ENCODE measurements at places on chromosomes 1 and 21.

DNA sequence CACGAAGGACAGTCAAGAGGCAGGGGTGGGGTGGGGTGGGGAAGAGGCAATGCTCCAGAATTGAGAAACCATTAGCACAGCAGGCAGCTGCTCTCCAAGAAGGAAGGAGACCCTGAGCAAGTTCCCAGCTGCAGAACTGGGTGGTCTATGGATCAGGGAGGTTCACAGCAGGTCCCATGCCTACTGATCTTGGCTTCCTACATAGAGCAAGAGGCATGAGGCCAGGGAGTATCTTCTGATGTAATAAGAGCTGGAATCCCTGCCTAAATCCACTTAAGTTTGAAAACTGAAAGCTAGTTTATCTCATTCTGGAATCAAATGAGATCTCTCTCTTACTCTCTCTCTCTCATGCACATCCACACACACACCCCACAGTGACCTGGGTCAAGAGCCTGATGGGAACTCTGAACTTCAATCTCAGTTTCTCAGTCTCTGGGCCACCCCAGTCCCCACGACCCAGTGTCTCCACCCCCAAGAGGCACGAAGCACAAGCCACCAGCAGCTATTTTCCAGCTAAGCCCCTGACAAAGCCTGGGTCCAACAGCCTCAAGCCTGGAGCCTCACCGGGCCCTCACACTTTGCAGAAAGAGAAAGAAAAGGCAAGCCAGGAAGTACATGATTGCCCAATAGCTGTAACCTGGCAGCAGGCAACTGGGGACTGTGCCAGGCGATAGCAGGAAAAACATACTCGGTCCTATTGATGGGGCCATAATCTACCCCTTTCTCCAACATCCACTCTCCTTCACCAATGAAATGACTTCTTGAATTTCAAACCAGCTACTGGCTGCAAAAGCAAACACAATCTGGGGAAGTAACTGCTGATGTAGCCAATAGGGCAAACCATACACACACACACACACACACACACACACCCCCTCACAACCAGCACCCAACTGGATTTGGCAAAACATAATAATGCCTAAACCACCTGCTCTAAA is 2.2 kb downstream of the NUAK2 start:
- no peak for DNase-seq

GRCh38 chr1:97610748-97611147 is 310.1 kb downstream of the DPYD start:
- DNase-seq, result no peak

GRCh38 chr1:7474786-7475502 is 296.2 kb upstream of the VAMP3 start:
- DNase-seq, result no peak

DNA sequence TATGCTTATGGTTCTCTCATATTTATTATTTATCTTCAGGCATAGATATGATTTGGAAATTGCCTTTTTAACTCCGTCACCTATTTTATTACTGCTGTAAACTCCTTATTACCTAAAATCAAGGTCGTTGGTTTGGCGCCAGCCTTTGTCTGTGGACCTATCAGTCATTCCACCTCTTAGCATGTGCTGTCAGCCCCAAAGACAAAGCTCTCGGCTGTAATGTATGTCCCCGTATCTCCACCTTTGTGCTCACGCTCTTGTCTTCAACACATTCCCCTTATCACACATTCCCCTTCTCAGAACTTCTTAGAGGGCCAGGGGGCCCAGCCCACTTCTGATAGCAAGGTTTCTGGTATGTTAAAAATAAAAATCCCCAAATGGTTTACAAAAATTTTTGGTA is 342.2 kb downstream of the RYR2 start:
- DNase-seq, result no peak

DNA sequence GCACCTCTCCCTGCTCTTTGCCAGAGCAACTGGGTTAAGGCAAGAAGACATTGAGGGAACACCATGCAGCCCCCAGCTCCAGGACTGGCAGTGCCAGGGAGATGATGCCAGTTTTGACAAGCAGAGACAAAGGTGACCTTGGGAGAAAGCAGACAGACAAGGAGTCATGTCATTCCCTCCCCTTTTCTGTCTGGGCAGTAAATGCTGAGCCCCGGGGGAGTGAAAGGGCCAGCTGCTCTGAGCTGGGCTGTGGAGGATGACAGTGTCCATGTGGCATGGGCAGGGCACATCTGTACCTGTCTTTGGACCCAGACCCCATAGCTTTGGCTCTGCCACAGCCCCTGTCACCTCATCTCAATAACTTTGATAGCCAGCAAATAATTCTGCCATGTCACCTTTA is 24.2 kb downstream of the PLEKHA6 start:
- DNase-seq, result no peak

DNA sequence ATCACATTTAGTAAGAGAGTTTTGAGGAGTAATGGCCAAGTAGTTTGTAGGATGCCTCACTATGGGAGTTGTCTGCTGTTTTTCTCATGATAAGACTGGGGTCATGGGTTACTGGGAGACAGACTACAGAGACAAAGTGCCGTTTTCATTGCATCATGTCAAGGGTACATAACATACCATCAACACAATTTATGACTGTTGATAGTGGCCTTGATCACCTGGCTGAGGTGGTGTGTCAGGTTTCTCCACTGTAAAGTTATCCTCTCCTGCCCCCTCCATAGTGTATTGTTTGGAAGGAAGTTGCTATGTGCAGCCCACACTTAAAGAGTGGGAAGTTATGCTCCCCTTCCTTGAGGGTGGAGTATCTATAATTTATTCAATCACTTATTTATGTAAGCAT is 263.5 kb upstream of the POU3F1 start:
- DNase-seq, result no peak

GRCh38 chr1:118147522-118147921 is 37.5 kb downstream of the SPAG17 start:
- DNase-seq, result no peak

GRCh38 chr1:7407980-7408770 is 362.9 kb upstream of the VAMP3 start:
- DNase-seq, result no peak

All from H54 (cell line).